ENCODE measurements at places on chromosomes 6 and 20.

- no peak for DNase-seq
Measured at GRCh38 chr6:23559587-23560343, 566.2 kb upstream of the NRSN1 start.

DNA sequence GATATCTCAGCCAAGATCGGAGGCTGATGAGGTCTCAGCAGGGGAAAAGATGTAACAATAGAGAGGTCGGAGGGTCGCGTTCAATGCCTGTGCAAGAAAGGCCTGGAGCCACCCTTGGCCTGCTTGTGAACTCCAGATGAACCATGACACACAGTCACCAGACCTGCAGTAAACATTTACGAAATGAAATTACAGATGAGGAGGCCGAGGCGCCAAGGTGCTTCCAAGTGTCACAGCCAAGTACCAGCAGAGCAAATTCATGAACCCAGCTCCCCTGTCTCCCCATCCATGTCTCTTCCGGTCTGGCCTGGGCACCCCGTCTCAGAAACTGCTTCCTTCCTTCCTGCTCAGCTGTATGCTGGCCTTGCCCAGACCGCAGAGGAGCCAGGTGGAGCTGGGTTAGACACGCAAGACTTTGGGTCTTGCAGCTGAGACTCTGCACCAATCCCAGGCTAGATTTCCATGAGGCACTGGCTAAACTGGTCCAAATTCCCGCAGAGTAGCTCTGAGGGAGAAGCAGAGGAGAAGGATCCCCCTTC is 48.1 kb downstream of the CHMP4B start:
- DNase-seq, result no peak

DNA sequence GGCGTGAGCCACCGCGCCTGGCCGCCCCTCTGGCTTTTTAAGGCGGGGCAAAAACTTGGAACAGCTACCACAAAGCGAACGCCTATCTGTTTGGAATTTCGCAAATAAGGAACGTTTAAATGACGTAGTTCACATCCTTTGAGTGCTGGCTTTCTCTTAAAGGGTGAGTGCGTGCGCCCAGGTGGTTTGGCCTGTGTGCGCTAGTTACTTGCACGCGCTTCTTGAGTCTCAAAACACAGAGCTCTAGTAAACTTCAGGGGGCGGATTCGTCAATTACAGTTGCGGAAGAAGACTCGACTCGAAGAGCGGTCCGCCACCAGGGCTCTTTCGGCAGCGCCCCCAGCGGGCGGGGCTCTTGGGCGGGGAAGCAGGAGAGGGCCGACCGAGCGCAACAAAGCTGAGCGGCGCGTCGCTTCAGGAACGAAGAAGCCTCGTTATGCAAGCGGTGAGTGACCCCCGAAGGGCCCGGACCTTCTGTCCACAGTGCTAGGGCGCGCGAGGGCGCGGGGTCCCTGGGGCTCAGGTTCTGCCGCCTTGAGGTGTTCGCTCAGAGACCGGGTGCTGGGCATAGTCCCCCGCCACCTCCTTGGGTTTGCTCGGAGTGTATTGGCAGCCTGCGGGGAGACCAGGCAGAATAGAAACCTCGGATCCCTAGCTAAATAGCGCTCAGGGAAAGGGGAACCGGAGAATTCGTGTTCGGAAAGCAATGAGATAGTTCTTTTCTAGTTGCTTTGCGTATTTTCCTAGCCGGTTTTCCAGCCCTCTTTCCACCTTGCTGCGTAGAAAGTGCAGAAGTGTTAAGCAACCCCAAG is at the start of gene SYCP2L:
Gene SYCP2L (plus strand): TSS at position 362 of the 812 bp plus-strand sequence. CDS start 75 bp downstream, at position 437.
- DNase-seq, result no peak

GRCh38 chr20:7994809-7995208 is 24.8 kb downstream of the TMX4 start:
- no peak for DNase-seq

GRCh38 chr6:125869427-125869826 is 78.7 kb downstream of the NCOA7 start:
- DNase-seq, result no peak

DNA sequence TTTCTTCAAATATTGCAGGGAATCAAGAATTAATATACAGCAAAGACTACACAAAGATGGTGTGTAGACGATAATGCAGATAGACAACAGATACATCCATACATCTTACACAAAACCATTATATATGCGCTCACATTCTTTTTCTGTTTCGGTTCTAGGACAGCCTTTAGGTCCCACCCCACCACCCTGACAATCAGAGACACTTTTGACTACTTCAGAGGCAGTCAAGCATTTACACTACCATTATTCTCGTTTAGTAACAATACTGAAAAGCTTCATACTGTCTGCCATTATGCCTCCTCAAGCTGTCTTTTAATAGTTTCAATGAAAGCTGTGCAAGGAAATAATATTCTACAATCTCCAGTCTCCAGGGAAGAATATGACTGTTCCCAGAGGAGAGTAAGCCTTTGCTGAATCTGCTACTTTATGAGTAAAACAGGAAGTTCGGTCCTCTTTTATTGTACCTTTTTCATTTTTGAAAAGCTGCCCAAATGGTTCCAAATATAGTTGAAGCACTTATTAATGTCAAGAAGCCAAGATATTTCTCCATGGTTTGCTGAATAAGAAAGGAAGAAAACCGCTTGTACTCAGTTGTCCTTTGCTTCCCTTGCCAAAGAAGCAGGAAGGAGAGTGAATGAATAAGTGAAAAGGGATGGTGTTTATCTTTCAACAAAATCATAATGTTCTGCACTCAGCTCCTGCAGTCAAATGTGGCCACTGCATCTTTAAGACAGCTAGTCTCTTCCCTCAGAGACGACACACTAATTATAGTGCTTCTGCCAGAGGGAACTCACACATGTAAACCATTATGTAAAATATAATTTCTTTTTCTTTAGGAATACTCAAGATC is 468.3 kb downstream of the CDC5L start:
- DNase-seq, result no peak

DNA sequence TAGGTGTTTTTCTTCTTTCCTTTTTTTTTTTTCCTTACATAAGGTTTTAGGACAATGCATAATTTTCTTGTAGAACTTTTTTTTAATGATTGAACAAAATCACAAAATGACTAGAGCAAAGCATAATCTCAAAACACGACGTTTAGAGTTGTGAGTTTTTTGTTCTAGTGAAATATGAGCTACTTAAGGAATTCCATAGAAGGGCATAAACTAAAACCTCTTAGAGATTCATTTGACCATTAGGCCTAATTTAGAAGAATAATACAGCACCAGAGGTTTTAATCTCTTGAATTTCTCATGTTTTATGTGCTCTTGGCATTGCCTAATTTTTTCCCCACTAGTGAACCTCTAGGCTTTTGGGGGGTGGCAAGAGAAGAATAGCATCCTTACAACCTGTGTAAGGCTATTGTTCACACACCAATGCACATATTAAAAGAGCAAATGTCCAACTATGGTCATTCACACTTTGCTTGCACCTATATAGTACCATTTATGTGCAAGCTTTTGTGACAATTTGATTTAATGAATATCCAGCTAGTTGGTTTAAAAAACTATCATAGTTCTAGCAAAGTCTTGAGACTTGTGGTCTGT is 44.6 kb downstream of the HMGN3 start:
- no peak for DNase-seq

- DNase-seq, result no peak
Measured at GRCh38 chr20:3758566-3758965, 9.0 kb downstream of the ADISSP start.

DNA sequence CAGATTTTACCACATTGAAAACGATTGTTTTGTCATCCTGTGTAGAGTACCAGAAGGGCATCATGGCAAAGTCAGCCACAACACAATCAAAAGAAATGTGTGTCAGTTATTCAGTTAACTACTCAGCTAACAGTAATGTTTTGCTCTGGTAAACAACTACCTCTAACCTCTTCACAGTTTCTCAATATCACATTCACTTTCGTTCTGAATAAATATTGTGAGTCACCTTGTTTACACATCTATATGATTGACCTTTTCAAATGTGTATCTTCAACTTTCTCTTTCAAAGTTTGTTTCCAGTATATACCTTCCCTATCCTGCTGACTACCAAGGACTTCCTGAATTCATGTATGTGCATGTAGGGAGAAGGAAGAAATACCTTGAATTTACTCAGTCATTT is 216.6 kb upstream of the UFL1 start:
- no peak for DNase-seq

DNA sequence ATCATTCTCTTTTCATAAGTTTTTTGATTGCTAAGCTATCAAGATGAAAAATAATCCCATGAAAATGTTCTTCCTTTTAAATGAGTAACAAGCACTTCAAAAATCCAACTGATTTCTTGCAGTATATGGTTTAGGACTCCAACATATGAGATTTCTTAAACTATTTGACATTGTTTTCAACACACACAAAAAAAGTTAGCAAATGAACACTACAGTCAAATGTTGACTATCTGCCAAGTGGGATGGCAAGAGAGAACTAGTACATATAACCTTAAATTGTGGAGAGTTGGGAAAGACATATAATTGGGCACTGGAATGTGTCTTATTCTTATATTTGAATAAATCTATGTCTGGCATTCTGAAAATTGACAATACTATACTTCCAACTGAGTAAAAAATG is 15.6 kb downstream of the COL21A1 start:
- DNase-seq, result no peak

DNA sequence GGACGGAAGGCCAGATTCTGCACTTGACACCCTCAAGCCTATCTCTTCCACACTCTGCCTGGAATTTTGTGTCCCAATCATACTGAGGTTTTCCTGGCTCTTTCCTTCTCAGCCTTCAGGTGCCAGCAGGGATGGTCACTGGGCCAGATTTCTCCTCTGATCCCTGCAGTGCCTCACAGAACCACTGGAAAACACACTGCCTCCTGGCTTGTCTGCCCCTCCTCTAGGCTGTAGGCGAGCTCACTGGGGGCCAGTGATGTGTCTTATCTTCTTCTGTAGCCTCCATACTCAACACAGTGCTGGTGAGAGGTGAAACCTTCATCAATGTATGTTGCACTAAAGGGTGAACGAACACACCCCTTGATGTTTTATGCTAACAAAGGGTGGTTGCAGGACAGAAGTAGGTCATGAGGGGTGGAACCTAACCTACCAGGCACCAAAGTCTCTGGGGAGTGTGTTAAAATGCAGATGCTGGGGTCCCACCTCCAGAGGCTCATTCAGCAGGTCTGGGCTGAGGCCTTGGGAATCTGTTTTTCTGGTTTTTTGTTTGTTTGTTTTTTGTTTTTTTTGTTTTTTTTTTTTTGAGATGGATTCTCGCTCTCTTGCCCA is 80.3 kb downstream of the CDH26 start:
- no peak for DNase-seq

- no peak for DNase-seq
Measured at GRCh38 chr6:107691062-107691751, 132.9 kb downstream of the SCML4 start.

GRCh38 chr6:109714611-109715010 is 23.5 kb downstream of the FIG4 start:
- no peak for DNase-seq

DNA sequence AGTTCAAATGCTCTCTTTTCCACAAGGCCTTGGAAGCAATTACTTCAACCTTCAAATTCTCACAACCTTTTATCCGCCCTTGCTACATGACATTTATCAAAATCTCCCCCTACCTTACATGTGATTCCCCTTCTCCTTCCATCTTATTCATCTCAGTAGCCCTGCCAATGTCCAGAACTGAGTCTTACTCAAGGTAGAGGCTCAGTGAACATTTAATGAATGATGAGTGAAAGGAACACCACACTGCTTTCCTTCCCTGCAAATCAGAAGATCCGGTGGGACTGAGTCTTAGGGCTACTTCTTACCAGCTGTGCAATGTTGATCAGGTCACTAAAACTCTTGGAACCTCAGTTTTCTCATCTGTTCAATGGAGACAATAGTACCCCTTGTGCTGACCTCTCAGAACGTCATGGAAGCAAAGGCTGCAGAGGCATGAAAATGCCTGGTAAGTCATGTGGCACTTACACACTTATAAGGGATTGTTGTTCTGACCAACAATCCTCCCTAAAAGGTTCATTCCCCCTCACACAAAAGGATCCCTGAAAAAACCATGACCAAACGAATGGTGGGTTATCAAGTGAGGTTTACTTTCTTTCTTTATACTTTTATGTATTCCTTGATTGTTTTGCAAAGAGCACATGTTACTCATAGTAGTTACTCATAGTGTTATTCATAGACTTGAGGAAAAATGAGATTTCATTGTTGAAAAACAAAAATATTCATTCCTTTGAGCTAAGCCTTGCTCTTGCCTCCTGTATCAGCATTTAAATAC is 6.5 kb downstream of the MDGA1 start:
- no peak for DNase-seq

DNA sequence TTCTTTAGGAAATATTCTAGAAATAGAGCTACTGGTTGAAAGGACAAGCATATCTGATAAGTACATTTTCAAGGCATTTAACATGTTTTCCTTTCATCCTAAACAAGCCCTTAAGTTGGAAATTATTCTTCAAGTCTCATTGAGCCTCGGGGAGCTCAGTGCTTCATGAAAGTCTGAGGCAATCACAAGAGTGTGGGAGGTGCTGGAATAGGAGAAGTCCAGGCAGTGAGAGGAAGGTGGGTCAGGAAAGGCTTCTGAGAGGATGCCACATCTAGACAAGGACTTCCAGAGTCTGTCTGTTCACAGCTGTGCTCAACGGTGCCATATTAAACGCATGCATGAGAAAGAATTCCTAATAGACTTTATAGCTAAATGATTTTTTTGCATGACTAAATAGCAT is 69.8 kb downstream of the CD83 start:
- no peak for DNase-seq

GRCh38 chr20:57698116-57698866 is 11.5 kb downstream of the PMEPA1 start:
- no peak for DNase-seq

GRCh38 chr6:3228771-3229565 is 1.5 kb upstream of the TUBB2B start:
- no peak for DNase-seq

GRCh38 chr20:46739431-46740213 is 30.2 kb downstream of the SLC2A10 start:
- DNase-seq, result no peak

DNA sequence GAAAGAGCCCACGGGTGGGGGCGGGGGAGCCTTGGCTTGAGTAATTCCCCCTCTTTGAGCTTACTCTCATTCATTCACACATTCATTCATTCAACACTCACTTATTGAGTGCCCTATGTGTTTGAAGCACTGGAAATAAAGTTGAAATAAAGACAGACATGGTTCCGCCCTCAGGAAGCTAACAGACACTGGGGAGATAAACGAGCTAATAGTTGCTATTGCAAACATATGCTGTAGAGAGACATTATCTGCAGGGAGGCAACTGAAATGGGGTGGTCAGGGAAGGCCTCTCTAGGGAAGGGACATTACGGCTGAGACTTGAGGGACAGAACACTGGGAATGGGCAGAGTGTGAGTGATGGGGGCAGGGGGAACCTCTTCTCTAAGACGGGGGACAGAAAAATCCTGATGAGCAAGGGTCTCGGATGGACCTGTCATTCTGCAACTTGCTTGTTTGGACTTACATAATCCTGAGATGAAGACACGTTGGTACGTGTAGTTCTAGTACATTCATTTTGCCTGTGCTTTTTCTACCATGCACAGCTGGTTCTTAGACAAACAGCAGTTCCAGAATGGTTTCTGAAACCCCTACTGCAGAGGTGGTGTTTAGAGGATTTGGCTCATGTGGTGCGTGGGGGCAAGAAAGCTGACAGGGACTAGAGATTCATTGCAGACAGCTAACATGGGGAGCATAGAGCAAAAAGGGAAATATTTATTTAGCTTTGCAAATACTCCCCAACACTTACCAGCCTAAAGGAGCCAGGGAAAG is 71.1 kb upstream of the BLCAP start:
- DNase-seq, result no peak

- no peak for DNase-seq
Measured at GRCh38 chr20:11137688-11138087, 463.9 kb upstream of the JAG1 start.

All from stimulated activated CD8-positive, alpha-beta memory T cell treated with anti-CD3 and anti-CD28 coated beads, Interleukin-4, amount 100 ng/mL, for 1 hour (primary cell).